ENCODE measurements at places on chromosomes 2 and 18.
A peak's percentile ranks its signal among the peaks of the same experiment; 100 is the strongest.

- DNase-seq: no peak
Measured at GRCh38 chr2:96134421-96134820, 3.9 kb downstream of the ASTL start.

DNA sequence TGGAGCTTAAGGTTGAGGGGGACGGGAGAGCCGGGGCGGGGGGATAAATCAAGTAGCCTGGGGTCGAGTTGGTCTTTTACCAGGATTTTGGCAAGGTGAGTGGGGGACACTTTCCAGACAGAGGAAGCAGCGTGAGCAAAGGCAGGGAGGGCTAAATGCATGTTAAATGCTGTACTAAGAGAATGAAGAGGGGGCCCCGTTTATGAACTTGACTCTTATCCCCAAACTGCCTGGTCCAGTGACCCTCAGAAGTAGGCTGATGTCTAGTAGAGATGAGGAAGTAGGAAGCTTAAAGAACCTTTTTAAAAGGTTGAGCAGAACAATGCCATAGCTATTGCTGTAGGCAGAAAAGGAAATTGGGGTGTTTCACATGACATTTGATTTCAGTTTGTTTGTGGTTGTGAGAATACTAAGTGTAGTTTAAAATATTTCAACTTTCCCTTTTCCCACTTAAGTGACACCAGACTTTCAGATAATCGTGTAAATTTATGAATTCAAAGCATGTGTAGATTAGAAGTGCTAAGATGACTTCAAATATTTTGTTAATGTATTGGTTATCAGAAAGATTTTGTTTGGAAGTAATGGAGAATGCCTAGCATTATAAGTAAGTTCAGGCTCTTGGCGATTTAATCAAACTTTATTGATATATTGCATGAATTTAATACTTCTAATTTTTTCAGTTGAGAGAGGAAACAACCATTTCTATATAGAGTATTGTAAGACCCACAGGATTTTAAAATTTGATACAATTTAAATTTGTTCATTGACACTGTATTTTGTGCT lies 1.8 kb downstream of the REL start:
- DNase-seq: no peak

DNA sequence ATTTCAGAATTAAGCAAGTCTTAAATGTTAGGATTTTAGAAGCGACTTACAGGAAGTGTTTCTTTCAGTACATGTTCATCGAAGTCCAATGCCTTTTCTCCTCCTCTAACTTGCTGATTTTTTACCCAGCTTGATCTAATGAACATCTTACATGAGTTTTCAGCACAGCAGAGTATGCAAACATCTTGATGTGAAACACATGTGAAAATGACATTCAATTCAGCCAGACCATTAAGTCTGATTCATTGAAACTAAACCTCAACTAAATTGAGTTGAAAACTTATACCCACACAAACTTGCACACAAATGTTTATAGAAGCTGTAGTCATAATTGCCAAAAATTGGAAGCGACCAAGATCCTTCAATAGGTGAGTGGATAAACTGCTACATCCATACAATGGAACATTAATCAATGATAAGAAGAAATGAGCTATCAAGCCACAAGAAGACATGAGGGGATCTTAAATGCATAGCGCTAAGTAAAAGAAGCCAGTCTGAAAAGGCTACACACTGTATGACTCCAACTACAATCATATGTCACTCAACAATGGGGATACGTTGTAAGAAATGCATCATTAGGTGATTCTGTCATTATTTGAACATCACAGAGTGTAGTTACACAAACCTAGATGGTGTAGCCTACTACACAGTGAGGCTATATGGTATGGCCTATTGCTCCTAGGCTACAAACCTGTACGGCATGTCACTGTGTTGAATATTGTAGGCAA lies 18.5 kb downstream of the PSTPIP2 start:
- DNase-seq: peak; percentile 44

DNA sequence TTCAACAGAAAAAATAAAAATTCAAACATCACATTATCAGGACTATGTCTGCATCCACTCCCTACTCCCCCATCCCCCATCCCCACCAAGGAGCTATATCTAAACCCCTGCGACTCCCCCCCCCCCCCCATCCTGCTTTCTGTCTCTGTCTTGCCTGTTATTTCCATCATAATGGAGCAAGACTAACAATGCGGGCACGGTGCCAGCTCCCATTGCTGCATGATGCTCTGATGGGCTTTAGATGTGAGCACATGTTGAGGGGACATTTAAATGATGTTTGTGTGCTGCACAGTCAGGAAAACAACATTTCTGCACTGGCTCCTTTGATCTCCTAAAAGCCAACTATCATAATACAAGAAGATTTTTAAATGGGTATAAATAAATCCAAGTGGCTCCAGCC lies 644.2 kb upstream of the SETBP1 start:
- no peak for DNase-seq

DNA sequence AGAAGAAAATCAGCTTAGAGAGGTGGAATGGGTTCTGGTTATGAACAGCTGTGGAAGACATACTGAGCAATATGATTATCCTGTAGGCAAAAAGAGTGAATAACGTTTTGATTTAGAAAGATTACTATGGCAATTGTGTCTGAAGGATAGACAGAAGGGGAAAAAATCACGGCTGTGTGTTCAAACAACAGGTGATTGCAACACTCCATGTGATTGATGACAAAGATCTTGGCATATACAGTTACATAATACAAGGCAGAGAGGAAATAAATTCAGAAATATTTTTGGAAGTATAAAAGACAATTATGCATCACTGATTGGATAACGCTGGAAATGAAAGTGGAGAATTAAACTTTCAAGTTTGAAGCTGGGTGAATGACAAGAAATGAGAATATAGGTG lies 58.5 kb upstream of the KCNJ3 start:
- DNase-seq: no peak

- DNase-seq: no peak
Measured at GRCh38 chr2:238946318-238947242, 98.7 kb downstream of the TWIST2 start.

DNA sequence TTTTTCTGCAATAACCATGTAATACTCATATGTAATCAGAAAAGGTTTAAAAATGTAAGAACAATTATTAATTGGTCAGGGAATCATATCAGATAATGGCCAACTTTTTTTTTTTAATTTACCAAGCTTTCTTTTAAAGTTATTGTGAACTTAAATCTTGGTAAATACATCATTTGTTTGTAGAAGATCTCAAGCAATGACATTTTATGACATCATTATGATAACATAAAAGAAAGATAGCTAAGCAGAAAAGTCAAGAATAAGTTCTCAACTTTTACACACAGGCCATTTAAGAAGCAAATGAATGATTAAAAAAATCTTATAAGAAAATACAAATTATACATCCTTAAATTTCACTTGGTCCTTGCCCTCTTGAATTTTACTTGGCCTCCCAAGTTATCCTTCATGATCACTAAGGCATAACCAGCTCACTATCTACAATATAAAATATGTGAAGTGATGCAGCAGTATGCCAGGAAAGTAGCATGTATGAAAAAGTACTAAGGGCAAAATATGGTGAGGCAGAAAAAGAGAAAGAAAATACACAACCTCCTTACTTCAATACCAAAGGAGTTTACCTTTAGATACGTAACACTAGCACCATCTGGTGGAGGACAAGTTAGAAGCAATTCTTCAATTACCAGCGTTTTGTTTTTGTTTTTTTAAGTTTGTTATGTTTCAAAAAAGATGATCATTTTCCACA lies 116.6 kb downstream of the SRBD1 start:
- peak; percentile 63 for DNase-seq

DNA sequence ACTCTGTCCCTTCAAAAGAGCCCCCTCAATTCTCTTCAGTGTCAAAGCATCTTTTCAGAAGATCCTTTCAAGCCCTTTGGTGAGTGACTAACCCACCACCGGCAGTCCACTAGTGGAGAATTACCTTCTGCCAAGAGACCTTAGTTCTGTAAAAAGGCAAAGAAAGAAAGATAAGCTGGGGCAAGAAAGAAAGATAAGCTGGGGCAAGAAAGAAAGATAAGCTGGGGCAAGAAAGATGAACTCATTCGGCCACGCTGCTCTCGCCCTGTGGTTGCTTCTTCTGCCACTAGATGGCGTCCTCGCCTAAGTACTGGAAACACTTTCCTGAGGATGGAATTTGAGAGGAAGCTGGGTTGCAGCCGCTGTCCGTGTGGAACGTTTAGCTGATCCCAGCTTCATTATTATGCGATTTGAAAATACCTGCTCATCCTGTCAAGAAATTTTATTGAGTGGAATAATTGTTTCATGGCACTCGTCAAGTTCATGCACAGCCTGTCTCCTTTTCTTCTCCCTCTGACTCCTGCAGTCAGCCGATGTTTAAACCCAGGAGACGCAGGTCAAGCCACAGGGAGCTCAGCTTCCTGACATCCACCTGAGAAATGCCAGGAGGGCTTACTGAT lies 17.3 kb upstream of the ANXA4 start:
- DNase-seq: peak; percentile 74

DNA sequence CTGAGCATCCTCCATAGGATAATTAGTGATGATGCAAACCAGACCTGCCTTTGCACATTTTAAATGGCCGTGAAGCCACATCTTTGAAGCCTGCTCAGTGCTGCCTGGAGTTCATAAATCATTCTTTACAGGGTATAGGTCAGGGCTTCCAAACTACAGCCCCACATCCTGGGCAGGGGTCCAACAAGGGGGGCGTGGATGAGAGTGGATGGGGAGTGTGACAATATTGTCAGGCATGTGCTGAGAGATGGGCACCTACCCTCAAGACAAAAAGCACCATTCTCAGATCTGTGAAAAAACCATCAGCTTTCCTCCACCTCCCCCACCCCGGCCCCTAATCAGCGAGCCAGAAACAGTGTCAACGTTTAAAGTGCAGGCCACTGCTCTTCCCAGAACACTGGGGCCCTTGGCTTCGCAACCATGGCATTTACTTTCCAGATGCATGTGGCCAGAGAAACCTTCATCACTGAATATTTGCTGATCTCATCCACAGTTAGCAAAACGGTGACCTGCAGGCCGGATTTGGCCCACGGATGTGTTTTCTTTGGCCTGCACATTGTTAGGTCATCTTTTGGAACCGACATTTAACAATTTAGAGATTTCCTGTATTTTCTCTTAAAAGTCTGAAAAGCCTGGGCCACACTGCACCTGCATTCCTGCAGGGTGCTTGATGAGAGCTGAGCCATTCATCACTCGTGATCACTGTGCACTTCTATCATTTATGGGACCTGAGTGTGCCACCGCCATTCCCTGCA lies 130.7 kb downstream of the ANKRD44 start:
- DNase-seq: no peak

DNA sequence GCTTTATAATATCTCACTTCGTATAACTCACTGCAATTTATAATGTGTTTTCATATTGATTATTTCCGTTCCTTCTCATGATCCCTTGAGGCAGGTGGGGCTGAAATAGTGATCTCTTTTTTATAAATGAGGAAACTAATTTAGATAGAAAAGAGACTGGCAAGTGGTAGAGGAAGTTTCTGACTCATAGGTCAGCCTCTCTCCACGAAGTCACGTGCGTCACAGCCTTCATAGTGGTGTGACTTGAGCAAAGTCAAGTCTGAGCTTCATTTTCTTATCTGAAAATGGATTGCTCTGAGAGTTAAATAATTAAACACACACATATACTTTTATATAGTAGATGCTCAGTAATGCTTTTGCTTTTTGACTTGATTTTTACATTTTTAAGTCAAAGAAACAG lies 19.9 kb downstream of the ABCG5 start:
- peak; percentile 37 for DNase-seq

GRCh38 chr18:13388586-13389490 lies 170.3 kb downstream of the LDLRAD4 start:
- DNase-seq: no peak

GRCh38 chr2:222751821-222752719 lies 80.6 kb downstream of the MOGAT1 start:
- DNase-seq: no peak

- peak; percentile 31 for DNase-seq
Measured at GRCh38 chr2:148812306-148812705, 62.7 kb upstream of the KIF5C start.

GRCh38 chr18:22169011-22169888 lies at the start of gene GATA6:
Gene GATA6, plus strand, starts transcription at chr18:22169589. Its CDS starts 1,556 bp downstream, at chr18:22171145.
- DNase-seq: peak; percentile 83

- DNase-seq: no peak
Measured at GRCh38 chr2:100655936-100656534, 93.2 kb downstream of the PDCL3 start.

DNA sequence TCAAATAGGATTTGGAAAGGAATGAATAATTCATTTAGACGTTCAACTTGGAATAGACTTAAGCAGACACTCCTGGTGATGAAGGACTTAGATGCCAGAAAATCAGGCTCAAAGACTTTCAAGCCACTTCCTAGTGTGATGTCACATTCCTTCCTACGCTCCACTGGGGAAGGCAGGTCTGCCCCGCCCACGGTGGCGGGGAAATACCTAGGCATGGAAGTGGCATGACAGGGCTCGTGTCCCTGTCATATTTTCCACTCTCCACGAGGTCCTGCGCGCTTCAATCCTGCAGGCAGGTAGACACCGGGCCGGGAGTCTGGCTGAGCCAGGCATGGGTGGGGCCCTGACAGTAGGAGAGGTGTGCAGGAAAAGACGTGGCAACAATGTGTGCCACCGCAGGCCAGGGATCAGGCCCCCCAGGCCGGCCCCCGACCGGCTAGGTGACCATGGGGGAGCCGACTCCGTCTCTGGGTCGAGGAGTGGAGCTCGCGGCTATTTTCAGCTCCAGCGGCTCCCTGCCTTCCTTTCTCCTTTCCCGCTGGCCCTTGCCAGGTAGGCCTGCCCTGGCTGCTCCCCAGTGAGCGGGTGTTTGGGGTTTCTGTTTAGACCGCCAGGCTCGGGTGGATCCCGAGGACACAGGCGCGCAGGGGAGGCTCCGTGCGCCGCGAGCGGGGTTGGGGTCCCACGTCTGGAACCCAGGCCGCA lies at the start of gene IL1RL2:
IL1RL2 (plus strand) TSS at position 233 of the 705 bp plus-strand sequence. CDS start 845 bp downstream, outside the sequence.
- DNase-seq: no peak

GRCh38 chr2:189836644-189837043 lies 52.4 kb downstream of the PMS1 start:
- peak; percentile 41 for DNase-seq

DNA sequence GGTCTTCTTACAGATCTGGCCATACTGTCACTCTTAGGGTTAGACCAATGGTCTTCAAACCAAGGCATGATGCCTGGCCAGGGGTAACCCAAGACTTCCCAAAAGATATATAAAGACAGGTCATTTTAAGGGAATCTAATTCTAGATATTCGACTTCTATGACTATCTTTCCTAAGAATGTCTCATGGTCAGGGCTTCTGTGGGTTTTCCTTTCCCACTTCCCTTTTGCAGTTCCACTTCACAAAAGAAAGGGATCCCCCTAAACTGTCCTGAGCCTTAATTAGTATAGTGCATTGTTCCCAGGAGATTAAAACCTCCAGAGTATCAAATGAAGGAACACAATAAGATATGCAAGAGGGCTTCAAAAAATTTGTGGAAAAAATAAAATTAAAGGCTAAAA lies 223.6 kb upstream of the SIX2 start:
- no peak for DNase-seq

DNA sequence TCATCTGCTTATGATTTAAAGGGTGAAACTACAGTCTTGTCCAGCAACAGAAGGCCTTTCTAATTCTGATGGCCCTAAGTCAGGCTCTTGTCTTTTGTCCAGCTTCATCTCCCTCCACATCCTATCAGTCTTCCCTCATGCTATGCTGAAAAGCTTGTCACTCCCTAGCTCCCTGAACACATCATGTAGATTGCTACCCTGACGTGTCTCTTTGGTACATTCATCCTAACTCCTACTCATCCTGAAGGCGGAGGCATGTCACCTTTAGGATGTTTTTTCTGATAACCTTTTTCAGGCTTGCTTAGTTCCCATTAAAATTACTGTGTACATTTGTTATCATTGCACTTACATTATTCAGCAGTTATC lies 78.4 kb upstream of the ARL5A start:
- no peak for DNase-seq

- DNase-seq: peak; percentile 40
Measured at GRCh38 chr2:130371723-130372054, 15.8 kb downstream of the PTPN18 start.

GRCh38 chr18:60027397-60027796 lies 127.6 kb downstream of the PMAIP1 start:
- DNase-seq: no peak

All from AG08395 (cell line).